ENCODE measurements at places on chromosomes 16 and 17.

- no peak for DNase-seq
Observed at GRCh38 chr17:29042679-29043538, at the start of gene PIPOX. PIPOX (plus strand) TSS chr17:29043141; CDS start chr17:29043226, 85 bp downstream.

DNA sequence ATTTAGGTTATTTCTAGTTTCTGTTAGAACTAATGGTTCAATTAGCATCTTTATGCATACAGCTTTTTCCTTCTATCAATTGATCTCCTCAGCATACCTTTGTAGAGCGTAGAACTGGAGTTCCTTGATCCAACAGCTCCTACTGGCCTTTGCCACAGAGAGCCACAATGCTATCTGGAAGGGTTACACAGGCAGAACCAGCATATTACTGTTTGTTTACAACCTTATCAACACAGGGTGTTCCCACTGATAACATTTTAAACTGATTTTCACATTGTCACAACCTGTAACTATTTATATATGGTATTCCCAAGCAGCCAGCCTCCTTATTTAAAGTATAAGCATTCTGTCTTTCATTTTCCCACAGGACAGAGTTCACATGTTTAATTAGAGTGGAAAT is 382.2 kb downstream of the MAF start:
- DNase-seq = no peak

GRCh38 chr16:425740-426114 is 278 bp downstream of the RAB11FIP3 start:
- no peak for DNase-seq

- DNase-seq = no peak
Observed at GRCh38 chr16:55964923-55965475, 89.8 kb upstream of the CES5A start.

DNA sequence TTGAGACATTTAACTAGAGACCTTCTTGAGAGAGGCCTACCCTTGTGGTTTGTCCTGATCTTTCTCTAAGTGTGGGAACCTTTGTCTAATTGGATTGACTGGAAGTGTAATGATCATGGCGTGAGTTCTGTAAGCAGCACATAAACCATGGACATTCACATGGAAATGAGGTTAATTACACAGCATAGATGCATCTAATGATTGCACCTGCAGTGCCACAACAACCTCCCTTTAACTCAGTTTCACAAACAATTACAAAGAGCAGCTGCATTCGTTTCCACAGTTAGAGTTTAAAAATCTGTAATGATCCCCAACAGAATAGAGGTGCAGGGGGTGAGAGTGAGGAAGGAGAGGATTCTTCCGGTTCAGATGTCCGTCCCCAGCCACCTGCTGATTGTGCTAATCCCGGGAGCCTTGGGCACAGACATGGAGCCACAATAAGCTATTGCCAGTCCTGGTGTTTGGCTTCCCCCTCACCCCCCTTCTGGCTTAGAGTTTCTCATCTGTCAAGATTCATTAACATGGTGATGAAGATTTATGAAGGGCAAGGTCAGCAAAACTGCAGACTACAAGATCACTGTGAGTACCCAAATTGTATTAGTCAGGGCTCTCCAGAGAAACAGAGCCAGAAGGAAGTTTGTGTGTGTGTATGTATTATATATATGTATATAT is 659.2 kb upstream of the SOX9 start:
- no peak for DNase-seq

- no peak for DNase-seq
Observed at GRCh38 chr17:6910987-6911603, 79.6 kb upstream of the TEKT1 start.

DNA sequence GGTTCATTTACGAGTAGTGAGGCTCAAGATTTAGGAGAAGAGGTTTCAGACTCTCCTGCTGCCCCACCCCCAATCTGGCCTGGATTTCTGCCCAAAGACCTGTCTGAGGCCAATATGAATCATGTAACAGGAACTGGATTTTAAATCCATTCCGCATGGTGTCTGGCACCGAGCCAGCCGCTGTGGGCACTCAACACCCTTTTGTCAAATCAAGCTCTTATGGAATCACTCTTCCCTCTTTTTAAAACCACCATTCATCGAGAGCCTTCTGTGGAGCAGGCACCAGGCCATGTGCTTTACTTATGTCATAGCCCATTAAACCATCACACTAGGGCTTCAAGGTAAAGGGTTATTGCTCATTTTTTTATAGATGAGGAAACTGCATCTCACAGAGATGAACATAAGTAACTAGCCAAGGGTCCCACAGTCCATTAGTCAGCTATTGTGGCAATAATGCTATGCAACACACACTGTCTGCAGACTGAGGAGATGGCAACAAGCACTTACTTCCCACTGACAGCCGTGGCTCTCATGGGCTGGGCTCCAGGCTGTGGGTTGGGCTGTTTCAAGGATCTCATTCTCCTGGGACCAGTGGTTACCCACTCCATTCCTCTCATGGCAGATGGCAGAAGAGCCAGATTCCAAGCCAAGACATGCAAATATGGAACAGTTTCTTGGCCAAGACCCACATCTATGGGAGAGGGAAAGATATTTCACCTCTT is 93.6 kb downstream of the WSCD1 start:
- no peak for DNase-seq

- no peak for DNase-seq
Observed at GRCh38 chr16:66933776-66934137, 445 bp downstream of the CIAO2B start.

- no peak for DNase-seq
Observed at GRCh38 chr17:51601622-51602261, 341.4 kb downstream of the UTP18 start.

GRCh38 chr16:66020642-66021041 is 345.8 kb upstream of the CDH5 start:
- no peak for DNase-seq

DNA sequence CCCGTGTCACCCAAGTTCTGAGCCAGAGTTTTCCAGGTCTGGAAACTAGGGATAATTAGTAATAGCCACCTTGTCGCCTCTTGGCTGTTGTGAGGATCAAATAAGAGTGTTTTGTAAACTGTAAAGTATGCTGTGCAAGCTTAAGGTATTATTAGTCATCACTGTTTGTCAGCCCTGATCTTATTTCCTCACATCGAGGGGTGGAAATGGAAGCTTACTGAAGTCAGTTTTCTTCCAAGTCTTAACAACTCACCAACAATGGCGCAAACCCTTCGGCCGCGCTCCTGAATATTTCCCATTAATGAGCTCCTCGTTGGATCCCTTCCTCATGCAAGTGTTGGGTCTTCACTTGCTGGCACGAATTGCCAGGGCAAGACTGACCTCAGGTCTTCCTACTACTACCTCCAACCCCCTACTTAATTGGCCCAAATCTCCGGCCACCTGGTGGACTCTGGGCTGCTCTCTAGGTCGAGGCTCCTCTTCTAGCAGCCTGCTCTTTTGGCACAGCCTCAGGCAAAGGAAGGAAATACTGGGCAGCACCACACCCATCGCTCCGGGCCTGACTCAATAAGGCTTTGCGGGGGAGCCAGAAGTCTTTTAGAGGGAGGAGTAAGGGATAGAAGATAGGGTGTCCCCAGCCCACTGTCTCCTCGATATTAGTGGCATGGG is 885 bp upstream of the SLC35B1 start:
- DNase-seq = no peak

DNA sequence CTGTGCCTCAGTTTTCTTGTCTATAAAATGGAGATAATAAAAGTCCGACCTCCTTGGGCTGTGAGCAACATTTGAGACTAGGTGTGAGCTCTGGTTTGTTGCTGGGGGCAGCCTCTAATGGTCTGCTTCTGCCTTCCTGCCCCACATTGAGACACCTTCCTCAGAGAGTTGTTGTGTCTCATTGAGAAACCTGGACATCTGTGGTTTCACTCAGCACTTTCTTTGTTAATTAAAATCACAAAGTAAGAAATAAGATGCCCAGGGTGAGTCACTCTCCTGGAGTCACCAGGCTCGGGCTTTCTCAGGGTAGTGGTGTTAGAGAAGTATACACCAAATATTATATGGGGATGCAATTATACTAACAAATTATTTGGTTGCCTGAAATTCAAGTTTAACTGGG is 389.2 kb upstream of the SALL1 start:
- DNase-seq = no peak

DNA sequence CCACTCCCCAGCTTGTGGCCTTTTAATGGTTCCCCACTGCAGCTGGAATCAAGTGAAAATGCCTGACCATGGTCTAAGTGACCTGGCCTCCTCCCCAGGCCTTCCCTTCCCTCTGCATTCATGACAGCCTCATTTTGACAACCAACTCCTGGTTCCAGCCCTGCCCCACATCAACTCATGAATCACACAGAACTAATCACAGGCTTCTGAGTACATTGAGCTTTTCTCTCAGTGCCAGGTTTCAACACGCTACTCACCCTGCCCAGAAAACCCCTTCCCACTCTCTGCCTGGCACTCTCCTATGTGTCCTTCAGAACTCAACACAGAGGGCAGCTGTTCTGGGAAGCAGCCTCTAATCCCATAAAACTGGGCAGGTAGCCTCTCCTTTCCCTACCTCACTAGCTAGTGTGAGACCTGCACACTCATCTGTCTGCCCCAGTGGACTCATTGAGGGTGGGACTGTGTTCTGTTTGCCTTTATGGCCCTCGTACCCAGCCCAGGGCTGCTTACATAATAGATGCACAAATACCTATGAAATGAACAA is 313.6 kb downstream of the GRIN2A start:
- no peak for DNase-seq

GRCh38 chr16:27431773-27432532 is 30.0 kb downstream of the IL21R start:
- no peak for DNase-seq

- DNase-seq = no peak
Observed at GRCh38 chr16:79612207-79612606, 11.7 kb upstream of the MAF start.

DNA sequence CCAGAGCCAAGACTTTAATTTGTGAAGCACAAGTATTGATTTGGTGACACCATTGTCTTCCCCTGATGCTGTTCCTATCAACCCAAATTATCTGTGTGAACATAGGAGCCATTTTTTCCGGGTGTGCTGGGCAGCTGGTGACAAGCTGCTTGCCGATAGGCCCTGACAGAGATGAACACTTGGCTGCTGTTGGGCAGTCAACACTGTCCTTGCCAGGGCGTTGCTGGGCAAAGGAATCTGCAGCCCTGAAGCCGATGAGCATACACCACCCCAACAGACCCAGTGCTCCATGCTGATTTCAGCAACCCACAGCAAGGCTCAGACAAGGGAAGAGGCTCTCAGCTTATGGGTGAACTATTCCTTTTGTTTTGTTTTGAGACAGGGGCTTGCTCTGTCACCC is 105.4 kb downstream of the YPEL2 start:
- DNase-seq = no peak

DNA sequence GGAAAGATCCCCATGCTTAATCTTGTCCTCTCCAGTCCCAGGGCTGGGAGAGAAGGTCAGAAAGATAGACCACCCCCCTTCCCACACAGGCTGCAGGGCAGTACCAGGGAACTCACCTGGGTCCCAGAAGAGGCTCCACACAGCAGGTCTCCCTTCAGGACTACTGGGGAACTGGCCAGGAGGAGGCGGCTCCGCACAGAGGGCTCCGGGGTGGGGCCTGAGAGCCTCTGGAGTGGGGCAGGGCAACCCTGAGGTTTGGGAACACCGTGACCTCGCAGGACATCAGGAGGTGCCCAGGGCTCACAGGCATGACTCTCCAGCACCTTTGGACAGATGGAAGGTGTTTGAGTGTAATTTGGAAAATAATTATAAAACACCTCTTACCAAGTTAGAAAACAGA is 11.0 kb downstream of the ABCA3 start:
- DNase-seq = no peak

DNA sequence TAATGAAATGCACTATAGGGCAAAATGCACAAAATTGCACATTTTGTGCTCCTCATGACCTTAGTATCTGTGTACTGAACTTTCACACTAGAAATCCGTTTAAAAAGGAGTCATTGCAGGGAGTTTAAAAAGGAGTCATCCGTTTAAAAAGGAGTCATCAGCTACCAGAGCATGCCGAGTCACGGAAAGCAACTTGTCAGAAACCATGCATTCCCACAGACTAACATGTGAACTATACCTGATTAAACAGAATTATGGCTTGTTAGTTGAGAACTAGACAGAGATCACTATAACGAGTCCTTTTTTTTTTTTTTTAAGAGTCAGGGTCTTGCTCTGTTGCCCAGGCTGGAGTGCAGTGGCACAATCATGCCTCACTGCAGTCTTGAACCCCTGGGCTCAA is 35.9 kb downstream of the SLC6A4 start:
- DNase-seq = no peak

- DNase-seq = no peak
Observed at GRCh38 chr17:76416457-76416856, 32.0 kb downstream of the SPHK1 start.

GRCh38 chr16:50308237-50308965 is 42.0 kb downstream of the ADCY7 start:
- DNase-seq = no peak

- no peak for DNase-seq
Observed at GRCh38 chr16:63447121-63447520, 1410.9 kb upstream of the CDH8 start.

DNA sequence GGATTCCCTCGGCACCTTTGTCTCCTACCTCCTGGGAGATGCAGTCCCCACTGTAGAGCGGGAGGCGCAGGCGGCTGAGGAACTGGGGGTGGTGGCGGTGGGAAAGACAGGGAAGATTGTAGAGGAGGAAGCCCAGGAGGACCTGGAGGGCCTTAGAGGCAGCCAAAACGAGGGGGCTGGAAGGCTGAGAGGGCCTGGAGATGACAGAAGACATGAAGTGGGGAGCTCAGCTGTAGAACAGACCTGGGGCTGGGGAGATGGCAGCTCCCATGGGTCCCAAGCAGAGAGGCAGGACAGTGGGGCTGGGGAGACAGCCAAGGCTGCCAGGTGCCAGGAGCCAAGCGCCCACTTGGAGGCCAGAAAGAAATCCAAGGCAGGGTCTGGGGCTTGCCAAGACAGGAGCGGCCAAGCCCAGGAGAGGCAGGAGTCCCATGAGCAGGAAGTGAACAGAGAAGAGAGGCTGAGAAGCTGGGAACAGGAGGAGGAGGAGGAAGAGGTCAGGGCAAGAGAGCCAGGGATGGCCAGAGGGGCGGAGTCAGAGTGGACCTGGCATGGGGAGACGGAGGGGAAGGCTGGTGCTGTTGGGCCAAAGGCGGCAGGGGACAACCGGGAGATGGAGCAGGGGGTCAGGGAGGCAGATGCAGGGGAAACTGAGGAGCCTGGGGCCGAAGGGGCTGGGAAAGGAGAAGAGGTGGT is 803 bp downstream of the APOBR start:
- DNase-seq = no peak

- no peak for DNase-seq
Observed at GRCh38 chr16:50925758-50926357, 184.0 kb downstream of the CYLD start.

DNA sequence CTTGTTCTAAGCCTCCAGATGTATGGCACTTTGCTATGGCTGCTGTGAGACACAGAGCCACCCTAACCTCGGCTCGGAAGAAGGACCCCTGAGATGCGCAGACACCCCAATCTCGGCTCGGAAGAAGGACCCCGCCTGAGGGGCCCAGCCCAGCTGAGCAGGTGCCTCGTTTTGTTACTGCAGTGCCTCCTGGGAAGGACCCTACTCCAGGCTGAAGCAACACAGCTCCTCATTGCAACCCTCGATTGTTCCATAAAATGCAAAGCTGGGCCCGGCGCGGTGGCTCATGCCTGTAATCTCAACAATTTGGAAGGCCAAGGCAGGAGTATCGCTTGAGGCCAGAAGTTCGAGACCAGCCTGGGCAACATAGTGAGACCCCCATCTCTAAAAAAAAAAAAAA is 61.3 kb downstream of the C16orf95 start:
- no peak for DNase-seq

GRCh38 chr16:9596788-9597187 is 505.3 kb downstream of the HAPSTR1 start:
- DNase-seq = no peak
